ENCODE measurements at places on chromosomes 2 and 18.

DNA sequence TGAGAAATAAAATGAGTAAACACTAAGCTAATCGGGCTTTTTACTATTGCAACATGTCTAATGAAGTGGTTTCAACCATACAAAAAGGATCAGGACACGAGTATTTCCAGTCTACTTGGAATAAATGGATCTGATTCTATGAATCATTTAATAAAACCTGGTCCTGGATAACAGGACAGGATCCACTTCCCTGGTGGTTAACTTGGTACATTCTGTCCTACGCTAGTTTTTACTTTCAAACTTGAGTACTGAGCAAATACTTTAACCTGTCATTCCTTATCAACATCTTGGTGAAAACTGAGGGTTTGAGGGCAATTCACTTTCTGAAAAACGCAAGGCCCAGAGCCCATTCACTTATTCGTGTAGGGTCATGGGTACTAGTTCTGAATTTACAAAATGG is 33.5 kb downstream of the CHST10 start:
- no peak for DNase-seq

GRCh38 chr2:156553714-156554442 is 117.7 kb downstream of the GPD2 start:
- no peak for DNase-seq

DNA sequence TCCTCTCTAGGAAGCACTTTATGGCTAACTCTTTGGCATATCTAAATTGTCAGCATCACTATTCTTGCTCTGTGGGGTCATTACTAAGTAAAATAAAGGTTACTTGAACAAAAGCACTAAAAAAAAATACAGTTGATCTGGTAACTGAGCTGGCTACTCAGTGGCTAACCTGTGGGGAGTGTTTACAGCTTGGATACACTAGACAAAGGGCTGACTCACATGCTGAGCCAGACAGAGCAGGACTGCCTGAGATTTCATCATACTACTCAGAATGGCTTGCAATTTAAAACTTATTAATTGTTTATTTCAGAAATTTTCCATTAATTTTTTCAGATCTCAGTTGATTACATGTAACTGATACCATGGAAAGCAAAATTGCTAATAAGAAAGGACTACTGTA is 1690.4 kb upstream of the SLC39A10 start:
- peak; percentile 77 for DNase-seq

DNA sequence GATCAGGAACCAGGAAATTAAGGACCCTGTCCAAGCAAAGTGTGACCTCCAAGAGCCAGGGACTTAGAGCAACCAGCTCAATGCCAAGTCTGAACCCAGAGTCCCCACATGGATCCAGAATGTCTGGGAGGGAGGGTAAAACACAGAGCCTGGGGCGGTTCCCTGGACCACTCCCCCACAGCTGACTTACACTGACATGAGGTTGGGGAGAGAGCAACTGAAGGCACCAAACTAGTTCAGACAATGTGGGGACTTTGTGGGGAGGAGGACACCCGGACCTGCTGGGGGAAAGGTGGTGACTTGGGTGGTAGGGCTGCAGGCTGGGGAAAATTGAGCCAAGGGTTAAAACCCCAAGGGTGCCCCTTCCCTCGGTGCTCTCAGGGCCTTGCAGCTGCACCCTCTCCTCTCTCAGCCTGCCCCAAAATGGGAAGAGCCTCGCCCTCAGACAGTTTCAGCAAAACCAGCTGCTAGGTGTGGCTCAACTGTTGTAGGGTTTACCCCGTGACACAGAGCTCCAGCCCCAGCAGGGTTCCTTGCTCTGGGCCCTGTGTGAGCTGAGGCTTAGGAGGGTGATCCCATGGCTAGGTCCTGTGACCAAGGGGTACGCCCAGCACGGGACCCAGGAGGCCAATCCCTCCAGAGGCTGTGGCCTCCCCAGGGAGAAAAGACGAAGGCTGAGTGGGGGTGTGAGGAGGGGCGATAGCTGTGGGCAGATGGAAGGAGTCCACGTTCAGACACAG is 28.6 kb downstream of the MARCO start:
- no peak for DNase-seq

- DNase-seq, result no peak
These were observed 2.3 kb downstream of the WIPF1 start for GRCh38 chr2:174595116-174595809.

GRCh38 chr2:64644458-64645382 is 9.0 kb downstream of the SERTAD2 start:
- no peak for DNase-seq

Measured in non-pigmented ciliary epithelial cell (primary cell).